ENCODE measurements at places on chromosomes 5 and 9.

GRCh38 chr9:83937861-83938455 is 16.7 kb upstream of the KIF27 start:
- peak; percentile 63 for DNase-seq

- no peak for DNase-seq
Measured at GRCh38 chr5:32303755-32304120, 9.0 kb downstream of the MTMR12 start.

GRCh38 chr5:68444833-68445232 is 229.3 kb downstream of the PIK3R1 start:
- DNase-seq: no peak

DNA sequence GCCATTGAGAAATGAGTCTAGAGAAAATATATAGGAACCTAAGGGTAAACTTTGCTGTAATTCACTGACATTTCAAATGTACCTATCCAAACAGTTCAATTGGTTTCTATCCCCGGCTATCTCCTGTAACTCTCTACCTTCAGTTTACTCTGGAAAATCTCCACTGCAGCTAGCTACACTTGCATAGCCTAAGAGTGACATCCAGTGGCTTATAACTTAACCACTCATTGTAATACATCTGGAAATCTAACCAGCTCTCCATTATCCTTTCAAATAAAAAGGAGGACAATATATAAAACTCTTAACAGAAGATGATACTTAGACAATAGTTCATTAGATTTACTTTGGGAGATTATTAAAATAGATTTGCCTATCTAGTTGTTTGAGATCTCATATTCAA is 35.3 kb upstream of the SPDL1 start:
- DNase-seq: no peak

GRCh38 chr9:98075332-98075805 is 18.8 kb downstream of the NANS start:
- no peak for DNase-seq

GRCh38 chr9:85610074-85610860 is 131.5 kb downstream of the AGTPBP1 start:
- DNase-seq: peak; percentile 66

- DNase-seq: no peak
Measured at GRCh38 chr5:6772886-6773285, 59.7 kb downstream of the TENT4A start.

DNA sequence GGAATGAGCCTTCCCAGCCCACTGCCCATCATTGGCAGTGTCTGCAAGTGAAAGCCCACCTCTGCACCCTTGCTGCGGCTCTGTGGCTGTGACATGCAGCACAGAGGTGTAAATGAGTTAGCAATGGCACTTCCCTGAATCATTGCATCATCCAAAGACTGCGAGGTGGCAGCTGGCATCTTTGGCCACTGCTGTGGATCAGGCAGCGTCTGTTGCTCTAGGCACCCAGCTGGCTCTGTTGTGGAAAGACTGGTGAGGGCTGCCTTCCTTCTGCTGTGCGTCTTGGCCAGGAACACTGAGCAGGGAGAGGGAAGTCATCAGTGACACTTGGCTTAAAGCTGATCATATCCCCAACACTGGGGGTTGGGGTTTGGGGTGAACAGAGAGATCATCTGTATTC is 64.5 kb downstream of the MFAP3 start:
- no peak for DNase-seq

- no peak for DNase-seq
Measured at GRCh38 chr5:58924306-58924705, 341.4 kb downstream of the RAB3C start.

DNA sequence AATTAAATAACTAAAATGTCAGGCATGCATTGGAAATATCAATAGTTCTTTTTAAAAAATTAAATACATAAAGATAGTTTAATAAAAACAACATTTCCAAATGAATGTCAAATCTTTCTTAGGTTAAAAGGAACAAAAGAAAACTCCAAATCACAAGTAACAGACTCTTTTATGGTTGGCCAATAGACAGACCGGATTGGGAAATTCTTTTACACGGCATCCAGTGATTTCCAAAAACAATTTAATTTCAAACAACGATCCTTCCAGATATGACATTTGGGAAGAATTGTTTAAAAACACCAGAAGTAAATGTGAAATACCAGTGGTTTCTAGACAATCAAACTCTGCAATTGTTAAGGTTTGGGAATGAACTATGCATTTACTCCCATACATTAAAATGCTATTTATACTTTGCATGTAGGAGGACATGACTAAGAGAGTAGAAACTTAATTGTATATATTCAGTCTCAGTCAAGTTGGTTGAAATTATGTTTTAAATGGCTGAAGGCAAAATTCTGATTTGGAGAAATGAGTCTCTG is 32.8 kb downstream of the ZNF474 start:
- no peak for DNase-seq

DNA sequence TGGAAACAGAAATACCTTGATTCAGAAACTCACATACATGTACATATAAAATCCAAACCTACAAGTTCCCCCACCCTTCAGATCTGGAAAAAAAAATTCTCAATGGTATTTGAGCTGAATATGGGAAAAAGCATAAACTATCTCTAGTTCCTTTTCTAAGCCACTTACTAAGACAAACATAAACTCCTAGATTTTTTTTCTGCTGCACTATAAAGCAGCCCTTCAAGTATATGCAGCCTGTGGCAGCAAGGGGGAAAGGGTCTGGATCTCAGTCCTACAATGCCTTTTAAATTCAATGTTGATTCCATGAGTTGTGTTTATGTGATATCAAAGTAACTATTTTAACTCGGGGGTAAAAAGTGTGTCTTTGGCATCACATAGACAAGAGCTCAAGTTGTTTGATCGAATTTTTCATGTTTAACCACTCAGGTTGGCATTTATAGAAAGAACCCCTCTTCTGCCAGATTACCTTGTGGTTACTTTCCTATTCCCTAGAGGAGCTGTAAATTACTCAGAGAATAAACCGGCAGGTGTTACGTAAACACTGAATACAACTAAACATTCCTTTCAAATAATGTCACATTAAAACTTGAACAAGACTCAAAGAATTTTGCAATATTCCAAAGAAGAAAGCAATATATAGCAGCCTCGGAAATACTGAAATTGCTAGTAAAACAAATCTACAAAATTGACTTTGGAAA is 91.8 kb upstream of the FER start:
- DNase-seq: no peak

- DNase-seq: no peak
Measured at GRCh38 chr9:133359399-133360175, 3.2 kb downstream of the SURF2 start.

DNA sequence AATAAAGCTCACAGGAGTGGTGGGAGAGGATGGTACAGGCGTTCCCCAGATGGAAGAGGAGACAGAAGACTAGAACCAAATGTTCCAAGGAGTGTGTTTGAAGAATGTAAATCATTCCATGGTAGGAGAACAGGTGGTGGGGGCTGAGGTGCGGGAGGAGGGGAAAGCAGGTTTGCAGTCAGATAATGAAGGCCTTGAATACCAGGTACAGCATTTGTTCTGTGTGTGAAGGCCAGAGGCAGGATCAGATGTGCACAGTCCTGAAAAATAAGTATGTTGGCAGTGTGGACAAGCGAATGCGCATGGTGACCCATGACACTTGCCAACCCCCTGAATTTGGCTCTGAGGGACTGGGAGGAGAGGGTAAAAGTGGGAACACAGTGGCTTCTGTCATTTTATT is 59.9 kb upstream of the ALDH1B1 start:
- DNase-seq: no peak

DNA sequence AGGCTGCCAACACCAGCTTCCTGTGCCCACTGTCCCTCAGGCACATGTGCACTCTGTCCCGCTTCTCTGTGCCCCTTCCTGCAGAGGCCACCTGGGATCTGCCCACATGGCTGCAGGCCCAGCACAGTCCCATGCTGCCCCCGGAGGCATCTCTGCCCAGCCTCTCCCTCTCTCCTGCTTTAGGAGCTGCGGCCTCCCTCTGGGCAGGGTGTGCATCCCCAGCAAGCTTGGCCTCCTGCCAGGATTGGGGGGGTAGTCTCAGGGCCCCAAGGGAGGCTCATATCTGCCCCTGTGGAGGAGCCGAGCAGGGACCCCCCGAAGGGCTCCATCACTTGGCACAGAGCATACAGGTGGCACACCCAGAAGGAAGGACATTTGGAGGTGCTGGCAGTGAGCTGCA is 24.8 kb downstream of the FLT4 start:
- no peak for DNase-seq

GRCh38 chr5:1004461-1005248 is 3.9 kb upstream of the NKD2 start:
- DNase-seq: peak; percentile 88

DNA sequence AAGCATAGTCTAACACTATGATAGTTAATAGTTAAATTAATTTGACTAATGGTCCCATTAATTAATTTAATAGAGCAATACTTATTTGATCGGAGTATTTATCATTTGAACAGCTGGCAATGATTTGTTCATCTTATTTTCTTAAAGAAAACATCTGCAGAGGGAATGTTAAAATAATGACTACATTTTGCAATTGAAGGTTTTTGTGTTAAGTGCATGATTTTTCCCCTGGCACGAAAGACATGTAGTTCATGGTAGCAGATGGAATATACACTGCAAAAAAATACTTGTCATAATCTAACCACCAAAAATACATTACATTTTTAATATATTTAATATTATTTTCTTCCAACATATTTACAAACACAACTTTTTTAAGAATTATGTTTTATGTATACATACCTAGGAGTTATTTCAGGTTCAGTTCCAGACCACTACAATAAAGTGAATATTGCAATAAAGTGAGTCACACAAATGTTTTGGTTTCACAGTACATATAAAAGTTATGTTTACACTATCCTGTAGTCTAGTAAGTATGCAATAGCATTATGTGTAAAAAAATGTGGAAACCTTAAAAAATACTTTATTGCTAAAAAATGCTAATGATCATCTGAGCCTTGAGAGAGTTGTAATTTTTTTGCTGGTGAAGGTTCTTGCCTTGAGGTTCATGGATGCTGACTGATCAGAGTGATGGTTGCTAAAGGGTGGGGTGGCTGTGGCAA is 292.6 kb upstream of the DAB2 start:
- DNase-seq: no peak

DNA sequence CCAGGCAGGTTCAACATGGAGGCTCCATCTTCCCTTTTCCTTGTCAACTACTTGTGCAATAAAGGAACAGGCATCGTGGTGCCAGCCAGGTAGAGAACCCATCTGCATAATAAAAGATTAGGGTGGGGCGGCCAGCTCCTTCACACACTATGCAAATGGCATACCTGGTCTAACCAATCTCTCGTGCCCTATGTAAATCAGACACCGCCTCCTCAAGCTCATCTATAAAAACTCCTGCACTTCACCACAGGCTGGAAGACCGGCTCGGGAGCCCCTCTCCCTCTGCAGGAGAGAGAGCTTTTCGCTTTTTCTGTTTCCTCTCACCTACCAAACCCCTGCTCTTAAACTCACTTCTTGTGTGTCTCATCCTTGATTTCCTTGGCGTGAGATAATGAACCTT is 244.3 kb upstream of the PUM3 start:
- DNase-seq: no peak
